ENCODE measurements at places on chromosomes 2 and 18.

DNA sequence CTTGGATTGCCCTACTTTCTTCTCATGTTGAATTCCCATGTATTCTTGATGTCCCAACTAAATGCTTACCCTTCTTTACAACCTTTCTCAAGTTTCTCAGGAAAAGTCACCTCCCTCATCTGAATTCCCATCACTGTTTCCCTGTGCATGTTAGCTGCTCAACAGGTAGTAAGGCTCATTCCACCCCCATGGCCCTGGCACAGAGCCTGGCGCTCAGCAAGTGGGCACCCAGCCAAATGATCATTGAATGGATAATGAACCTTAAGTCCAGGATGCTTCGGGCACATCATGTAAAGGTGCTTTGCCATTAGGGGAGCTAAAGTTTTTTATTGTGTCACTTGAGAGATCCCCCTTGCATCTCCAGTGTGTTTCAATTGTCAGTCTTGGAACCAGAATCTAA is 124.0 kb downstream of the PKP4 start:
- no peak for DNase-seq

DNA sequence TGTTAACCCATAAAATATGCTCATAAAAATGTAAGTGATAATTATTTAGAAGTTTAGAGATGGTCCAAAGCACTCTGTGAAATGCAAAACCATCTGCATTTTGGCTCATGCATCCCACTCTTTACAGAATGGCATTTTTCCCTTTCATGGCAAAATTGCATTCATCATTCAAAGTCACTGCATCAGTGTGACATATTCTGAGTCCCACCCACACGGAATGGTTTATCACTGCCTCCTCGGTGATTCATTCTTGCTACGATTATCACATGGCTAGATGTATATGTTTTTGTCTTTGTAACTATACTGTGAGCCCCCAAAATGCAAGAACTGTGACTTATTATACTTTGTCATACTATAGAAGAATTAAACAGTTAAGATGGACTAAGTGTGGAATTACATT is 293.0 kb downstream of the LRATD1 start:
- no peak for DNase-seq

DNA sequence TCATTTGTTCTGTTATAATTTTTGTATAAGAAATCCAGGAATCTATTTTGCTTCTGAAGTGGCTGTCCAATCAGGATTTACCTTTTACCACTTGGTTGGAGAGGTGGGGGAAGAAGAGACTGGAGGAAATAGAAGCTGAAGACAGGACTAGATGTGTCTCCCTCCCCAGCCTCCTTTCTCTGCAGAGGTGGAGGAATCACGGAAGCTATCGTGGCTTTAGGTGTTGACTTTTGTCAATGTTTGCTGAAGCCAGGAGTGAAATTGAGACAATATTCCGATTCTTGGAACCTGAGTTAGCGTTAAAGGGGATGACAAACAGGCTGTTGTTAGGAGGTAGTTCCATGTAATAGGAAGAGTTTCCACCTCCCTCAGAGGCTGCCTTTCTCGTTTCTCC is 43.5 kb downstream of the PDCL3 start:
- no peak for DNase-seq

DNA sequence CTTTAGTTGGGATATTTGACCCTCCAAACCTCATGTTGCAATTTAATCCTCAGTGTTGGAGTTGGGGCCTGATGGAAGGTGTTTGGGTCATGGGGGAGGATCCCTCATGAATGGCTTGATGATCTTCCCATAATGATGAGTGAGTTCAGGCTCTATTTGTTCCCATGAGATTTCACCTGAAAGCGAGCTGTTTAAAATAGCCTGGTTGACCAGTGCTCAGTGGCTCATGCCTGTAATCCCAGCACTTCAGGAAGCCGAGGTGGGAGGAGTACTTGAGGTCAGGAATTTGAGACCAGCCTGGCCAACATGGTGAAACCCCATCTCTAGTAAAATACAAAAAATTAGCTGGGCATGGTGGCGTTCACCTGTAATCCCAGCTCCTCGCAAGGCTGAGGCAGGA is 14.9 kb upstream of the PSME4 start:
- DNase-seq = no peak

DNA sequence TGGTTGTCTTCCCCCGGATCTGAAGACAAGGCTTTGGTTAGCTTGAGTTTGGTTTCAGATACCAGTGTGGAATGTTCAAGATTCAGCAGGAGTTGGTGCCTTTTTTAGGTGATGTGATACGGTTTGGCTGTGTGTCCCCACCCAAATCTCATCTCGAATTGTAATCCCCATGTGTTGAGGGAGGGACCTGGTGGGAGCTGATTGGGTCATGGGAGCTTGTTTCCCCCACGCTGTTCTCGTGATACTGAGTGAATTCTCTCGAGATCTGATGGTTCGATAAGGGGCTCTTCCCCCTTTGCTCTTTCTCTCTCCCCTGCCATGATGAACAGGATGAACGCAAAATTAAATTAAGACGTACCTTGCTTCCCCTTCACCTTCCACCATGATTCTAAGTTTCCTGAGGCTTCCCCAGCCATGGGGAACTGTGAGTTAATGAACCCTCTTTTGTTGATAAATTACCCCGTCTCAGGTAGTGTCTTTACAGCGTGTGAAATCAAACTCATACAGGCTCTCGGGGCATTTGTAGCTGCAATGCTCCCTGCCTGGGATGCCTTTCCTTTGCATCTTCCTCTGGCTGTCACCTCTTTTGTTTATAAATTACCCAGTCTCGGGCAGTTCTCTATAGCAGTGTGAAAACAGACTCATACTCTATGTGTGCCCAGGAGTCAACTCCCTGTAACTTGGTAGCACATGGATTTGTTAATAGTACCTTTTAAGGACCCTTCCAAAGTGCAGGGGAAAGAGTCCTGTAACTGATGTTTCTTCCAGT is 21.3 kb downstream of the PDCD1 start:
- no peak for DNase-seq

DNA sequence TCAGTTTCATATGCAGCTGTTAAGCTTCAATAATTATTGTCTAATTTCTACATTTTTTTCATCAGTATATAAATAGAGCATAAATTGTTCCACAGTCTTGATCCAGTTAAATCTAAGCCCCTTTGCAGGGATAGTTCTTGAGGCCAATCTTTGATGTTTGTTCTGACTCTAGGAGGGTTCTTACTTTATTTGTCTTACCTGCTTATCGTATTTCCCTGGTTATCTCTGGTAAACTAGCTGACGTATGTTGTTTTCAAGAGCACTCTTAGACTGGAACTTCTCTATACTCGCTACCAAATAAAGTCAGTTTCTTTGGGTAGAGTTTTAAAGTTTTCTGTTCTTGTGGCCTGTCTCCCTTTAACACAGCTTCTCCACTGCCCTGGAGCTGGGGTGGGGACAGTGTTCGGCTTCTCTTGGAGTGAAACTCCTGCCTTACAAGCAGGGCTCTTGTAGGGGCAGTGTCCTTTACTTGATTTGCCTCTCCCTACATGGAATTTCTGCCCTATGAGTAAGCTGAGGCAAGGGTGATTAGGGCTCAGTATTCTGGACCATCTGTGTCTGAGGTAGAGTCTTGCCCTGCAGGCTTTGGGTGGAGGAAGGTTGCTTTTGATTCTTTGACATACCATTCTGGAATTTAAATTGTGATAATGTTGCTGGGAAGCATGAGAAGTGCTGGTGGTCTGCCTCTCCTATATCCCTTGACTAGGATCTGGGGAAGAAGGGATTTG is 90.3 kb downstream of the PTPN4 start:
- DNase-seq = no peak

GRCh38 chr2:207375207-207375875 is 154.4 kb upstream of the CREB1 start:
- no peak for DNase-seq

- DNase-seq = no peak
These were observed 17.7 kb upstream of the ATG16L1 start for GRCh38 chr2:233233618-233234230.

GRCh38 chr2:20129331-20130159 is 78.1 kb upstream of the LAPTM4A start:
- DNase-seq = peak; percentile 40

- no peak for DNase-seq
These were observed 42.9 kb upstream of the LPIN2 start for GRCh38 chr18:3055816-3056215.

DNA sequence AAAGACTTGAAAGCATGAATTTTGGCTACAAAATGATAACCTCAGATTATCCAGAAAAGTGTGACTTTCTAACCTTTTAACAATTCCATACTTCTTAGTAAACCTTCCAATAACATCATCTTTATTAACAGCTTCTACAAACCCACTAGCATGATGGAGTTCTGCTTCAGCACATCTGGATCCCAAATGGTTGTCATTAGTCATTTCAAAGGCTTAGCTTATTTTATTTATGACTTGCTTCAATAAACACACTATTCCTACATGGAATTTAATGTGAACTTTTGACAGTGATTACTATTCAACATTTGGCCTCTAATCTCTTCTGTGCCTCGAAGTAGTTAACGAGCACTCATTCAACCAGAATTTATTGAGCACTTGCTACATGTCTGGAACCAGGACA is 808.3 kb downstream of the TSN start:
- DNase-seq = no peak

GRCh38 chr2:27264753-27265535 is 2.1 kb upstream of the SLC30A3 start:
- DNase-seq = peak; percentile 19

DNA sequence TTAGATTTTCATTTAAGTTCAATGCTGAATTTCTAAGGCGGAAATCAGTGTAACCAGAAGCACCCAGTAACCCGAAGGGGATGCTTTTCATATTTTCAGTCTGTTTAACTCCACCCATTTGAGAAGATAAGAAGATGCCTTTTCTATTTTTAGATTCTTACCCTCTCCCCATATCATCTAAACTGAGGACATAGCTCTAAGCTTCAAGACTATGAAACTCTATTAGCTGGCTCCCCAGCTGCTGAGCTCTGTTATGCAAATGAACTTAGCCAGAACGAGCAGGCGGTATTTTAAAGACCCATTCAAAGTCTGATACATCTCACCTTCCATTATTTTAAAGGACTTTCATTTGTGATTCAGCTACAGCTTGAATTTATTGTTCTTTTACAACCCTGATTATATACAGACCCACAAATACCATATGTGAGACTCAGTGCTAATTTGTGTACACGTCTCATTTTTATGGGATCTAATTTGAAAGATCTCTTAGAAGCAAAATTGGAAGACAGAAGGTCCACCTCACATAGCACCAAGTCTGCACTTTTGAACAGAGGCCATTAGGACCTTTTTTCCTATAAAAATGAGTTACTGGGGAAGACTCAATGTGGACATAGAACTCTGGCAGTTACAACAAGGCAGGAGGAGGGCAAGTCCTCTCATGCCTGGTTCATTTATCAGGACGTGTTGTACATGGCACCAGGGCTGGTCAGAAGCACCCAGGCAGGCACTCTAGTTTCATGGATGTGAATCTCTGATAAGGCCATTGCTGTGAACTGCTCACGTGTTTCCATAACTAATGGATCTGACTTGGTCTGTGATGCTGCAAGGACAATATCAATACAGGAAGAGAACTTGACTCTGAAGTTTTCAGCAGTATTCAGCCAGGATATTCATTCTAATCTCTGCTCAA is 16.3 kb downstream of the CDC42EP3 start:
- no peak for DNase-seq

GRCh38 chr2:207283356-207283755 is 117.6 kb upstream of the KLF7 start:
- no peak for DNase-seq

DNA sequence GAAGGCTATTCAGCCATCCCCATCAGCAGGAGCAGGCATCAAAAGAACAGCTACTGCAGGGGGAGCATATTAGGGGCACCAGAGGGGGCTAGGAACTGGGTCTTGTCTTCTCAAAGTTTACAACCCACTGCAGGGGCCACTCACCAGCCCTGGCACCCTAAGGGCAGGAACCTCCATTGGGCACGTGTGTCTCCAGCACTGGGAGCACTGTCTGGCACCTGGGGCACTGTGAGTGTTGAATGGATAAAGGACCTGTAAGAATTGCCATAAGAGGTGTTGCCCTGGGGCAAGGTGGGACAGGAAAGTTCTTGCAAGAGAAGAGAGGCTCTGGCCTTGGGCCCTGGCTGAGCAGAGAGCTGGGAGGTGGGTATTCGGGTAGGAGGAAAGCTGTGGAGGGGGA is 1.4 kb upstream of the STEAP3 start:
- DNase-seq = no peak

- DNase-seq = no peak
These were observed 834 bp downstream of the PDCL3 start for GRCh38 chr2:100563407-100564247.

DNA sequence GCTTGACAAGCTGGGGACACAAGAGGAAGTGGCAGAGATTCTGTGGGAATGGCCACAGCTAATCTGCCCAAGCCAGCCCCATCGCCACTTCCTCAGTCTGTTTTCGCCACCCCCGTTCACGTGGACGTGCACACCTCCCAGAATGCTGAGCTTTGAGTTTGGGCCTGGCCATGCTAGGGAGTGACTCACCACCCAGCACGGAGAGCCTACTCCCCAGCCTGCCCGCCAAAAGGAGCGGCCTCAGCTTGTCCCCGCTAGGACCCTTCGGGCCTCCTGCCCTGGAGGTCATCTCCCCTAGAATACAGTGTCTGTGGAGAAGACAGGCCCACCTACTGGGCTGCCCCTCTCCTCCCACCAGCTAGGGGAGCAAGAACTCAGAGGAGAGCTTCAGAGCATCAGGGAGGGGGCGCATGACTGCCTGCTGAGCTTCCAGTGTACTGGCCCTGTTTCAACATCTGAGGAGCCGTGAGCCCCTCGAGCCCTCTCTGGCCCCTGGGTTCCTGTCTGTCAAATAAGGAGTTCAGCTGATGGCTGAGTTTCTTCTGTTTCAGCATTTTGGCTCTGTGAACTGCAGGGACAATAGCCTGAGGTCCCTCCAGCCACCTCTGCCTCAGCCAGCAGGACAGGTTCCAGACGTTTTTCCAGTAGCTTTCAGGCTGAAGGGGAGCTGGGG is 5.1 kb downstream of the SLC35F6 start:
- no peak for DNase-seq

DNA sequence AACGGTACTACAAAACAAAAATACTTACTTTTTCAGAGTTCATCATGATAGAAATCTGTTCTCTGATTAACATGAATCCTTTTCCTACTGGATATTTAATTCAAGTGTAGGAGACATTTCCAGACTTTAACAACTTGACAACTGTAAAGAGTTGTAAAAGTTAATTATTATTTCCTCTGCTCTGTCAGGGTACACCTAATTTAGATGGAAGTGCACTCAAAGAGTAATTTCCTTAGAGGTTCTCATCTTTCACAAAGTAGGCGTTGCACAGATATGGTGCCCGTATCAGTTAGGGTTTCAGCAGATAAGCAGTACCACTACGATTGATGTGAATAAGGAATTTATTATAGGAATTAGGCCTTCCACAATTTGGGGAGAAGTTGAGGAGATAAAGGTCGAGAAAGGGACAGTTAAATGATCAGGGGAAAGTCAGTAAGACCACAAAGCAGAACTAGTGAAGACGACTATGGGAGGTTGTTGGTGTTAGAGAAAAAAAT is 16.2 kb upstream of the PDE11A start:
- DNase-seq = no peak

- no peak for DNase-seq
These were observed 215.4 kb downstream of the AFF3 start for GRCh38 chr2:99926986-99927385.
